ENCODE measurements at places on chromosomes 16 and 17.

DNA sequence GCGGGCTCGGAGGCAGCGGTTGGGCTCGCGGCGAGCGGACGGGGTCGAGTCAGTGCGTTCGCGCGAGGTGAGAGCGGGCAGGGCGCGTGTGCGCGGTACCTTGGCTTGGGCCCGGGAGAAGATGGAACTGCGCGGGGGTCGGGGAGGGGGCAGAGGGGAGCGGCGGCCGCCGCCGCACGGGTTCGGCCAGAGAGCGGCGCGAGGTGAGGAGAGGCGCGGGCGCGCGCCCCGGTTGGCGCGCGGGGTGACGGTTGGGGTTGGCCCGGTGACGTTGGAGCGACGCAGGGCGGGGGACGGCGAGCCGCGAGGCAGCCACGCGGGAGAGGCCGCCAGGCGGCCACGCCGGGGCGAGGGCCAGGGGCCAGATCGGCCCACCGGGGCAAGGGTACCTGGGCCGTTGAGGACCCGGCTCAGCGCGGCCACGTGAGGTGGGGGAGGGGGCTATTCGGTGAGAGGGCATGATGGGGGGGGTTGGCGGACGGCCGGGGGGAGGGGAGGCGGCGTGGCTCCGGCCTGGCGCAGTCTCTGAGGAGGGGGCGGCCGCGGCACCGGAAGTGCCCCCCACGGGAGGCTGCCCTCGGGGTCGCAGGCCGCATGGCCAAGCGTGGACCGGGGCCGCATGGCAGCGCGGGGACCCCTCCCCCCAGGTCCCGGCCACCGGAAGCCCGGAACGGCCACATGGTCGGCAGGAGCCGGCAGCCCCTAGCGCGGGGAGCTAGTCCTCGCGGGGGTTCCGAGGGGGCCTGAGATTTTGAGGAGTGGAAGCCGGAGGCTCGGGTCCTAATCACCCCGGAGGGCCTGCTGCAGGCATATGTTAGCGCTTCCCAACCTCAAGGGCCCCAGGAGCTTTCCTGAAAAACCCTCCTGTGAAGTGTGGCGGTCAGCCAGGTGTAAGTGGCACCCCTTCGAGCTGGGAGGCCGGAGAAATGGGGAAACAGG, 527 bp downstream of the EIF5A start:
- peaks cover 10% of the 10 kb centered on the region for H3K4me1 ChIP-seq
- H3K4me3 ChIP-seq, result peak overlapping the region; percentile 100
- peak overlapping the region; percentile 98 for H3K27ac ChIP-seq

- H3K4me1 ChIP-seq, result peaks cover 7% of the 10 kb centered on the region
- peak within 1 kb of the TSS; percentile 91 for H3K27ac ChIP-seq
- H3K4me3 ChIP-seq, result peak within 1 kb of the TSS; percentile 45
- DNase-seq, result peak; percentile 87
- no peaks in the 10 kb centered on the region for H3K36me3 ChIP-seq
Measured at GRCh38 chr17:61399131-61400065, at the start of gene TBX2. Gene TBX2 (plus strand): TSS chr17:61399843. CDS start chr17:61400177, 334 bp downstream.

DNA sequence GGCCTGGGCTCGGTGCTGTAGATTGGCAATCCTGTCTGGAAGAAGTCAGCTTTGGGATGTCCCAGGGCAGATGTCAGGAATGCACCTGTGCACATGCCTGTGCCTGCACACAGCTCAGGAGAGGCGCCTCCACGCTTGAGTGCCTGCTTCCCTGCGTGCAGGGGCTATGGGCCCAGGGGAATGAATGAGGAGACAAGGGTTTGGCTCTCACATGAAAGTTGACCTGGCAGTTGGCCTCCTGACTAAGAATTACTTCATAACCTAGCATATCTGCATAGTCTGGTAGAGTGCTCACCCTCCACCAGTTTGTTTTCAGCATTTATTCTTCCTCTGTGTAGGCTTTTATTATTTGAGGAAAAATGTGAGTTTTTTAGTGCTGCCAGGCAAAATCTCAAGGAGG, 50.0 kb downstream of the PLD6 start:
- no peaks in the 10 kb centered on the region for H3K4me1 ChIP-seq
- DNase-seq, result no peak
- no peak overlapping the region for H3K27ac ChIP-seq
- H3K4me3 ChIP-seq, result no peak overlapping the region

GRCh38 chr16:81752225-81752875, 26.7 kb upstream of the PLCG2 start:
- DNase-seq, result no peak
- no peak overlapping the region for H3K27ac ChIP-seq
- H3K4me3 ChIP-seq, result no peak overlapping the region

GRCh38 chr16:52491216-52491615, 55.7 kb downstream of the TOX3 start:
- no peaks in the 10 kb centered on the region for H3K36me3 ChIP-seq
- no peak overlapping the region for H3K4me3 ChIP-seq
- H3K27ac ChIP-seq, result no peak overlapping the region
- no peak for DNase-seq

GRCh38 chr16:13702614-13703013, 217.3 kb upstream of the ERCC4 start:
- H3K27ac ChIP-seq, result no peak overlapping the region
- no peak for DNase-seq
- no peaks in the 10 kb centered on the region for H3K36me3 ChIP-seq
- no peaks in the 10 kb centered on the region for H3K27me3 ChIP-seq

- no peaks in the 10 kb centered on the region for H3K4me1 ChIP-seq
- H3K4me3 ChIP-seq, result peak overlapping the region; percentile 32
- H3K27me3 ChIP-seq, result no peaks in the 10 kb centered on the region
- H3K27ac ChIP-seq, result peak overlapping the region; percentile 50
Measured at GRCh38 chr17:15649861-15650421, 30.4 kb upstream of the FBXW10B start.

- no peaks in the 10 kb centered on the region for H3K36me3 ChIP-seq
- no peak overlapping the region for H3K4me3 ChIP-seq
- peak; percentile 46 for DNase-seq
- no peak overlapping the region for H3K27ac ChIP-seq
Measured at GRCh38 chr16:8660841-8661301, 13.5 kb upstream of the ABAT start.

GRCh38 chr16:4328046-4328781, 12.3 kb downstream of the GLIS2 start:
- no peaks in the 10 kb centered on the region for H3K27me3 ChIP-seq
- H3K4me1 ChIP-seq, result peaks cover 47% of the 10 kb centered on the region
- H3K36me3 ChIP-seq, result no peaks in the 10 kb centered on the region
- peak; percentile 83 for DNase-seq

Measured in uterus (tissue), 4 donors.